Stimulated activated effector memory CD8-positive, alpha-beta T cell treated with anti-CD3 and anti-CD28 coated beads, Interleukin-12 subunit alpha, Interleukin-12 subunit beta, amount 100 ng/mL, for 72 hours (primary cell): ENCODE measurements at places on chromosomes 7 and 10.

DNA sequence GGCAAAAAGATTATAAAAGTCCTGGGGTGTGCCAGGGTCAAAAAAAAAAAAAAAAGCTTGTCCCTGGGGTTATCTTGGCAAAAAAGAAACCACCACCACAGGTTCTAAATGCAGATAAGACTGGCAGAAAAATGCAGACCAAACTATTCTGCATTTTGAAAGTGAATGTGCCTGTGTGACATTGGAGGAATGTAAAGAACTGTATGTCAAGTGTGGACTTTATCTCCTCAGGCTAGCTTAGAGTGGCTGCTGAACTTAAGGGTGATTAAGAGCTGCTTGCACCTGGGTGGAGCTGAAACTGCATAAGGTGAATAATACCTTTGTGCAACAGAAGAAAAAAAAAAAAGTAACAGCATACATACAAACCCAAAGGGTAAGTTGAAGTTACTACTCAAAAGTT, 1.3 kb upstream of the NAPEPLD start:
- DNase-seq = no peak

DNA sequence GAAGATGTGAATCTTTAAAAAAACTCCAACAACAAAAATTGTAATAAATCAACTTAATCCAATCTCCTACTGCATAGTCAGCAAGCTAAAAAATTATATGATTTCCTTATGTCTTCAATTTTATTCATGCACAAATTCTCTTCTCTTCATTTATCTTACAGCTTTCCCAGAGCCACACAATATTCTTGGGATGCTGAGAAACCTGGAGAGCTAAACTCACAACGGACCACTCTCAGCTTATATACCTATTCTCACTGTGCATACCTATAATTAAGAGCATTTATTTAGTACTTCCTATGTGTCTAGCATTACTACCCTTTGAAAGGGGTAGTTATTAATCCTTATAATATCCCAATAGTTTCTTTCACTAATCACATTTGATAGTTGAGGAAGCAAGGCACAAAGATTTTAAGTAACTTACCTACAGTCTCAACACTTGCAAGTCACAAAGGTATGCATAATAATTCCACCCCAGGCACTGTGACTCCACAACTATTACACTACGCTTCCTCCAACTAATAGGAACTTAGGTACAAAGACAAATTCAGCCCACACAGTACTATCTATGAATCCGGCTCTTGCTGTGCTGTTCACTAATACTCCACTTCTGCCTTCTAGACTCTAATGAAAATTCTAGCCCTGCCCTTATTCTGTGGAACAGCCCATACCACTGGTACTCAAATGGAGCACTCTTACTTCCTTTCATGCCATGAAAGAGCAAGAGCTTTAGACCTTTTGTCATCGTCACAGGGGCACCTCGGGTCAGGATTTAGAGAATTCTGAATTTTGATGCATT, 5.1 kb downstream of the CCDC71L start:
- DNase-seq = no peak

DNA sequence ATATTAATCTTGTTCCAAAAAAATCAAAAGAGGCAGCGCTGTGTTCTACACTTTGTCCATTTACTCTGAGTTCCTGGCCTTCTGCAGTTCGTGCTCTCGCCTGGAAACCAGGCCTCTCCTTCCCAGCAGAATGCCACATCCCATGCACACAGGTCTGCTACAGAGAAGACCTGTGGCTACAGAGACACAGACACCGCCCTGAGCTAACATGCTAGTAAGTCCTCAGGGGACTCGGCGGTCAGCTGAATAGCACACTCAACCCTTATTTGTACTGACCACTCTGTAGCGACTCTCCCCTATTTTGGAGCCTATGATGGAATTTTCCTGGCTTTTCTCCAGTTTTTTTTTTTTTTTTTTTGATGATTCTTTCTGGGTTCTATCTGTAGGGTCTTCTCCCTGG, 12.8 kb downstream of the CREB3L2 start:
- DNase-seq = no peak

- no peak for DNase-seq
These were observed 96.9 kb upstream of the FGFR2 start for GRCh38 chr10:121694966-121695643.
